Lung (tissue), 17 donors: ENCODE measurements at places on chromosomes 1 and 21. TPM values are rescaled to one million over a fixed set of nuclear protein-coding genes. Genes with fewer than 3 reads are reported as not detected.

GRCh38 chr1:92411511-92411910 lies 75.2 kb downstream of the GFI1 start:
- H3K36me3 ChIP-seq: no peaks in the 10 kb centered on the region
- H3K4me1 ChIP-seq: no peaks in the 10 kb centered on the region
- no peaks in the 10 kb centered on the region for H3K27me3 ChIP-seq
- H3K4me3 ChIP-seq: no peak overlapping the region
- no peak overlapping the region for H3K27ac ChIP-seq

- H3K27ac ChIP-seq: no peak overlapping the region
- H3K4me1 ChIP-seq: no peaks in the 10 kb centered on the region
- H3K27me3 ChIP-seq: no peaks in the 10 kb centered on the region
- H3K36me3 ChIP-seq: no peaks in the 10 kb centered on the region
These were observed 15.1 kb downstream of the ZBTB8B start for GRCh38 chr1:32480003-32480402.

GRCh38 chr1:56539520-56539931 lies 39.8 kb downstream of the PLPP3 start:
- peaks cover 74% of the 10 kb centered on the region for H3K4me1 ChIP-seq
- peak; percentile 86 for DNase-seq
- no peaks in the 10 kb centered on the region for H3K27me3 ChIP-seq
- H3K36me3 ChIP-seq: peaks cover 19% of the 10 kb centered on the region

DNA sequence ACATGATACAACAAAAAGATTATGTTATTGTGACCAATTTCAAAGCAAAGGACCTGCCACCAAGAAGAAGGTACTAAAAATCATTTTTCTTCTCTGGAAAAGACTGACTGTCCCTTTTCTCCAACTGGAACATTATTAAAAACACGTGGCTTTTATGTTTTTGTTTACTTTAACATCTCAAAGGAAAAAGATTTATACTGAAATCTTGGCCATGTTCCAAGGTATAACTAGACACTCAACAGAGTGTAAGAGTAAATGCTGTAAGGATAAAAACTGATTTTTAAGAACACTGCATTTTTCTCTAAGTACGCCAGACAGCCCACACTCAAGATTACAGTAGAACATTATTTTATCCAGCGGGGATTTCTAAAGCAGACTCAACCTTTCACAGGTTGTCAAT lies 62.1 kb downstream of the BRWD1 start:
- H3K4me1 ChIP-seq: peaks cover 6% of the 10 kb centered on the region
- H3K27me3 ChIP-seq: no peaks in the 10 kb centered on the region
- DNase-seq: peak; percentile 75
- peaks cover 20% of the 10 kb centered on the region for H3K36me3 ChIP-seq
- no peak overlapping the region for H3K27ac ChIP-seq

DNA sequence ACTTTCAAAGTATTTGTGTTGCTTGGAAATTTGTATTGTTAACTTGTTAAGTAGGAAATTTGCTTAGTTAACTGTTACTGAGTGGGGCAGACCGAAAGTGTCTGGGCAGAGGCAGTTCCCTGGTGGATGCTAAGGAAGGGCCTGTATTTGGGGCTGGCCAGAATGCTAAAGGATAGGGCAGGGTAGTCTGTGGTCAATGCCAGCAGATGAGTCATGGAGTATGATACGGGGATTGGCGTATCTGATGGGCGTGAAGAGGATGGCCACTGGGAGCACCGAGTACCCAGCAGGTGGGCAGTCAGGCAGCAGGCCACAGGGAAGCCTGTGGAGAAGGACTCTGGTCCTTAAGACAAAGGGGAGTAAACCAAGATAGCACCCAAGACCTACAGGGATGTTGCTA lies 46.6 kb upstream of the SCAF4 start:
- no peaks in the 10 kb centered on the region for H3K4me1 ChIP-seq
- no peak for DNase-seq
- no peaks in the 10 kb centered on the region for H3K36me3 ChIP-seq

GRCh38 chr1:208093046-208093445 lies 151.1 kb downstream of the PLXNA2 start:
- H3K4me3 ChIP-seq: no peak overlapping the region
- H3K4me1 ChIP-seq: peaks cover 19% of the 10 kb centered on the region
- DNase-seq: no peak

DNA sequence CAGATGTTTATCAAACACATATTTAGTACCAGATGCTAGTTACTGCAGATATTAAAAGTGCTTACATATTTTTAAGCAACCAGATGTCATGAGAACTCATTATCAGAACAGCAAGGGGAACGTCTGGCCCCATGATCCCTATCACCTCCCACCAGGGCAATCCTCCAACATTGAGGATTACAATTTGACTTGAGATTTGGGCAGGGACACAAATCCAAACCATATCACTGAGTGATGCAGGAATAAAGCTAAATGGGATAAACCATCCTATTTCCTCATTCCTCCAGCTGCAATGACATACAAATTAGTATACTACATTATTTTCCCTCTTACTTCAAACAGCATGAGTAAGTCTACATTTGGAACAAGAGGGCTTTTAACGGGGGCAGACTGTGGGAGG lies 3.1 kb upstream of the KCNK2 start:
- DNase-seq: no peak
- no peaks in the 10 kb centered on the region for H3K27me3 ChIP-seq
- H3K4me3 ChIP-seq: no peak overlapping the region

- peaks cover 4% of the 10 kb centered on the region for H3K4me1 ChIP-seq
- peak overlapping the region; percentile 96 for H3K27ac ChIP-seq
- no peaks in the 10 kb centered on the region for H3K36me3 ChIP-seq
- DNase-seq: no peak
- H3K27me3 ChIP-seq: peaks cover 17% of the 10 kb centered on the region
- H3K4me3 ChIP-seq: peak overlapping the region; percentile 90
These were observed 304 bp upstream of the GNG12 start for GRCh38 chr1:67833602-67833940.

- no peak overlapping the region for H3K4me3 ChIP-seq
- H3K4me1 ChIP-seq: no peaks in the 10 kb centered on the region
- H3K27me3 ChIP-seq: no peaks in the 10 kb centered on the region
- no peaks in the 10 kb centered on the region for H3K36me3 ChIP-seq
These were observed 29.4 kb upstream of the CD101 start for GRCh38 chr1:116971965-116972673.

DNA sequence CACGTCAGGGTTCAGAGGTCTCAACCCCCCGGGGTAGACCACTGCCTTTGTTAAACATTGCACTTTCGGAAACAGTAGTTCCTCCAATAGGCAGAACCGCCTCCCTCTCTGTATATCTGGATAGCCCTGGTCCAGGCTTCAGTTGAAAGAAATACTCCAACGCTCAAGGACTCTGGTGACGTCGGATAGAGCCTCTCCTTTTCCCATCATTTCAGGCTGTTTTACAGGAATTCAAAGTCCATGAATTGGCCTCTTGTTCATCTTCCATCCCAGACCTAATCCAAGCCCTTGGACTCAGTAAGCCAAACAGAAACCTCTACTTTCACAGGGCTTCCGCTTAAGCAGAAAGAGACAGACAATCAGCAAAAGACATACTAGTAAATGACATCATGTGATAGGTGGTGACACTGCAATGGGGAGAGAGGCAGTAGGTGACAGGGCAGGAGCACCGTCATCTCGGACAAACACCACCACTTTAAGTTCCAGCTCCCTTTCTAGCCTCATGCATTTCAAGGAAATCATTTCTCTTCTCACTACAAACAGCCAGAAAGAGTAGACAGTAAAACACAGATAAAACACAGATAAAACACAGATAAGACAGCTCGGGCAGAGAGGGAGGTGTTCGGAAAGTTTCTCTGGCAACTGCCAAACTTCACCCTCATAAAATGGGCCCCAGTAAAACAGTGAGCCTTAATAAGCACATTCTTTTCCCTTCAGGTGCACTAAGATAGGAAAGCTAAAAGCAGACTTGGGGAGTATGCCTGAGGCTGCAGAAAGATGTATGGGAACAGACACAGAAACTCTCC lies 2.3 kb upstream of the PLA2G2A start:
- no peaks in the 10 kb centered on the region for H3K4me1 ChIP-seq
- H3K36me3 ChIP-seq: no peaks in the 10 kb centered on the region
- no peaks in the 10 kb centered on the region for H3K27me3 ChIP-seq
- H3K27ac ChIP-seq: no peak overlapping the region
- DNase-seq: no peak

GRCh38 chr21:27219068-27219467 lies 252.2 kb upstream of the ADAMTS5 start:
- H3K27ac ChIP-seq: no peak overlapping the region
- no peaks in the 10 kb centered on the region for H3K27me3 ChIP-seq
- no peaks in the 10 kb centered on the region for H3K36me3 ChIP-seq
- DNase-seq: no peak
- no peak overlapping the region for H3K4me3 ChIP-seq

Gene STXBP3
- 83.6 TPM for total RNA-seq
